ENCODE measurements at places on chromosomes 16 and 17.
A peak's percentile ranks its signal among the peaks of the same experiment; 100 is the strongest.

- peak; percentile 48 for DNase-seq
Measured at GRCh38 chr16:25014500-25015147, 545 bp downstream of the ARHGAP17 start.

- DNase-seq: peak; percentile 37
Measured at GRCh38 chr16:87661561-87661960, 59.3 kb downstream of the JPH3 start.

DNA sequence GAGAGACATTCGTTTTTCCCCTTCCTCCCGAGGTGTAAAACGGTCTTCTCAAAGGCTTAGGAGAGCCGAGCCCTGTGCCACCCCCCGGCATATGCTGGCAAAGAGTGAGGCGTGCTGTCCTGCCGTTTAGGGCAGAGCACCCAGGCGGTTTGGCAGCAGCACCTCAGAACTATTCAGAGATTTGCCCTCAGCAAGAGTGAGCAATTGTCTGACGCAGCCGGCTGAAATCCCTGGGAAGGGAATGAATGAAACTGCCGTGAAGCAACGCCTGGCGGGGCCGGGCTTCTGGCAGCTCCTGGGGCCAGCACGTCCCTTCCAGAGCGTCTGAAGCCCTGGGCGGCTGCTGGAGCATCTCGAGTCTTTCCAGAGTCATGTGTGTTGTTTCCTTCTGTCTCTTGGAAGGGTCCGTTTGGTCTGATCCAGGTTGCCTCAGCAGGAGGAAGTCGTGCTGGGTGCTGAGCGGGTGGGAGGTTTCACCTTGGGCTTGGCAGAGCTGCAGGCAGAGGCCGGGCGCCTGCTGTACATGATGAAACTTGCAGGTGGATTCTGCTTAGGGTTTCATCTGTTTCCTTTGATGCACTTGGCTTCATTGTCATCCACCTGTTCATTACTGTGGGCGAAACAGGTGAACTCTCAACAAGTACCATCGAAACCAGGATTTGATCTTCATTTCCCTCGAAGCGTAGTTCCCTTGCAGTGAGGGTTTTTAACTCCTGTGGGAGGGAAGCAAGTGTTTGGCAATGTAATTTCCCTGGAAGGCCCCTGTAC lies 35.4 kb downstream of the TBCD start:
- no peak for DNase-seq

- no peak for DNase-seq
Measured at GRCh38 chr16:51710905-51711563, 560.0 kb upstream of the SALL1 start.

GRCh38 chr17:55394357-55395021 lies 27.1 kb downstream of the MMD start:
- DNase-seq: no peak

- no peak for DNase-seq
Measured at GRCh38 chr17:12505866-12506265, 159.8 kb upstream of the MYOCD start.

GRCh38 chr16:25606069-25606468 lies 85.7 kb upstream of the HS3ST4 start:
- no peak for DNase-seq
